ENCODE measurements at places on chromosomes 2 and 18.

DNA sequence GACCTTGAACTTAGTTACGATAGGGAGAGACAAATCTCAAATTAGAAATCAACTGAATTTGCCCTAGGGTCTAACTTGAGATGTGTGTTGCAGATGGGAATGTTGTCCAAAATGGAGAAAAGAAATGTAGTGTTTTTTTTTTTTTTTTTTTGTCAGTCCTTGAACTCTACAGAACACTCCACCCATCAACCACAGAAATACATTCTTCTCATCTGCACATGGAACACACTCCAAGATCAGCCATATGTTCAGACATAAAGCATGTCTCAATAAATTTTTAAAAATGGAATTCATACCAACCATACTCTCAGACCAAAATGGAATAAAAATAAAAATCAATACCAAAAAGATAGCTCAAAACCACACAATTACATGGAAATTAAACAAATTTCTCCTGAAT, 526.5 kb downstream of the FBXO15 start:
- no peak for DNase-seq

GRCh38 chr2:19932928-19933327, 31.1 kb upstream of the TTC32 start:
- no peak for DNase-seq

DNA sequence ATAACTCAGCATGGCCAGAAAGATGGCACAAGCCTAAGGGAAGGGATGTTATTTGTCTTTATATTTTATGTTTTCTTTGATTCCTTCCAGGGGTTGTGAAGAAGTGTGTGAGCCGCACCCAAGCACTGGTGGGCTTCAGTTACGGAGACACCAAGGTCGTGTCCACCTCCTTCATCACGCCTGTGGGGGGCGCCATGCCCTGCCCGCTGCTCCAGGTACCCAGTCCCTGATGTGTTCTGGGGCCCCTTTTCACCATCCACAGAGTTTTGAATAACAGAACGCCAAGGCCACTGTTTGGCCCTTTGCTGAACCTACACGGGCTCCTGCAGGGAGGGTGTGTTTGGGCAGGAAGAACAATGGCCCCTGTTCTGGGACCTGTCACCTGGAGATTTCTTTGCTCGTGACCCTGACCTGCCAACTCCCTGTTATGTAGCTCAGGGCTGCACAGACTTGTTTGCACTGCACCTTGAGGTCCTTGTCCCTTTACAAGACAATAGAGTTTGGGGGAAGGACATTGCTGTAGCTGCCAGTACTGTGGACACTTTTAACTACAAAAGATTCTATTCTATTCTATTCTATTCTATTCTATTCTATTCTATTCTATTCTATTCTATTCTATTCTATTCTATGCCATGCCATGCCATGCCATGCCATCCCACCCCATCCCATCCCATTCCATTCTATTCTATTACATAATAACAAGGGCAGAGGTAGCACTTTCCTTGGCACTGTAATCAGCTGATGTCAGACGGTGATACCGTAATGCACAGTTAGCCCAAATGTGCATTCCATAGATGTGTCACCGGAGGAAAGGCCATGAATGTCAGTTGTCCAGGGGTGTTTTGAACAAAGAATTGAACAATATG, 48.2 kb upstream of the CNGA3 start:
- DNase-seq, result no peak

GRCh38 chr2:62363166-62363565, 142.8 kb downstream of the TMEM17 start:
- no peak for DNase-seq

DNA sequence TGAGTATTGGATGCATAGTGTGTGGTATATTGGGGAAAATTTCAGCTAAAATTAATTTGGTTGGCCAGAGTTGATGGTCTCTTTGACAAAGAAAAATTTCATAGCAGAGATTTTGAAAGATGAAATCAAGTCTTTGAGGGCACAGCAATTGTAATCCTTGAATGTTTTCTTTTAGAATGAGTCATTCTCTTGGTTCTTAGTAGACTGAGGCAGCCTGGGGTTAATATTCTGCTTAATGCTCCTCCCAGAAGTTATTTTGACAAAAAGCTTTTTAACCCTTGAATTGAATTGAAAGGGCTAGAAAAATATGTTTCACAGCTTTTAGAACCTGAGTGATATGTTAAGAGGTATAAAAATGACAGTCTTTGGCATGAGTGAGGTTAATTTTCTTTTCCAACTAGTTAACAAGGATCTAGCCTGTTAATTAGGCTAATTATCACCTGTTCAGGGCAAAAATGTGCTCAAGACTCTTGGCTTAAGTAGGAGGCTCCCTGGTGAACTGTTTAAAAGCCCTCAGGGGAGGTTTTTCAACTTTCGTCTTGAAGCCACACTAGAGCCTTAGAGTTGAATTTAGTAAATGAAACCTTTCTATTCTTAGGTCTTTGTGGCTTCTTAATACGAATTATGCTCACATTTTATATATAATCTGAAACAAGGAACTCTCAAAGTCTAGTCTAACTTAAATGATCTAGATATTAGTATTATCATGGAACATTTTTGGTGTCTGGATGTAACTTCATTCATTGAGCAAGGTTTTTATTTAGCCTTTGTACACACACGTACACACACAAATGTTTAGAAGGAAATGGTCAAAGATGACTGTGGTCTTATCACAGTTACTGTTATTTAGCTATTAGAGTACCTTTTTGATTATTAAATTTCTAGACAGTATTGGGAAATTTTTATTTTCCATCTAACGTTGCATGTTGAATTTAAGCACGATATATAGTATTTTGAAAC, 272.5 kb downstream of the ZNF407 start:
- DNase-seq, result no peak

DNA sequence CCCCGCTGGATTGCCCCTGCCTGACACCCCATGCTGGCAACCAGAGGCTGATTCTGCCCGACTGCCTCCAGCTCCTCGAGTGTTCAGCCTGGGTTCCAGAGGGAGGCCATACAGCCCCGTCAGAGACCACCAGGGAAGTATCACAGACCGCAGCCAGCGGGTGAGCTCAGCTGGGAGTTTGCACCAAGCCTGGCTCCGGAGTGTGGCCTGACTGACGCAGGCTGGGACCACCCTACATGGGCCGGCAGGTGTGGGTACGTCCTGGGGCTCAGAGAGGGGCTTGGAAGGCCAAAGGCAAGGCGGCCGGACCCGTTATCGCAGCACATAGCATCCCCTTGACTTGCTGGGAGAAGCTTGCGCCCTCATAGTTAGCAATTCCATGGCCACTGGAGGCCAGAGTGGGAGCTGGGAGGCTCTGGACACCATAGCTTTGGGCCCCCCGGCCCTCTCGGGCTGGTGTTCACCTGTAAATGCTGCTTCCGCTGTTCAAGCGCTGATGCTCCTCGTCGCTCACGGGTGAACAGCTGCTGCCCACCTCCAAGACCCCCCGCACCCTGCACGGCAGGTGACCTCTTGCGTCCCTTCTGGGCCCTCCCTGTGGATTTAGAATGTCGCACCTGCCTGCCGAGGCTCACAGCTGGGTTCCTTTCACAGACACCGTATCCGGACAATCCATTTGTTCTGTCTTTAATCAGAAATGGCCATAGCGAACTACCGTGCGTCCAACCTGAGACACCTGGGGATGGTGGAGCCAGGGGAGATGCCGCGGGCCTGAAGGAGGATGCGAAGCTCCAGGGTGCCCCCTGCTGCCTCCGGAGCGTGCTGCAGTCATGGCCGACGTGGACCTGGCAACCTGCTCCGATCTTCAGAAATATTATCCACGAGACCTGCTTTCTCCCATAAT, 31.2 kb upstream of the SLC66A3 start:
- peak; percentile 37 for DNase-seq

GRCh38 chr2:43023791-43024514, 202.5 kb downstream of the ZFP36L2 start:
- DNase-seq, result no peak

DNA sequence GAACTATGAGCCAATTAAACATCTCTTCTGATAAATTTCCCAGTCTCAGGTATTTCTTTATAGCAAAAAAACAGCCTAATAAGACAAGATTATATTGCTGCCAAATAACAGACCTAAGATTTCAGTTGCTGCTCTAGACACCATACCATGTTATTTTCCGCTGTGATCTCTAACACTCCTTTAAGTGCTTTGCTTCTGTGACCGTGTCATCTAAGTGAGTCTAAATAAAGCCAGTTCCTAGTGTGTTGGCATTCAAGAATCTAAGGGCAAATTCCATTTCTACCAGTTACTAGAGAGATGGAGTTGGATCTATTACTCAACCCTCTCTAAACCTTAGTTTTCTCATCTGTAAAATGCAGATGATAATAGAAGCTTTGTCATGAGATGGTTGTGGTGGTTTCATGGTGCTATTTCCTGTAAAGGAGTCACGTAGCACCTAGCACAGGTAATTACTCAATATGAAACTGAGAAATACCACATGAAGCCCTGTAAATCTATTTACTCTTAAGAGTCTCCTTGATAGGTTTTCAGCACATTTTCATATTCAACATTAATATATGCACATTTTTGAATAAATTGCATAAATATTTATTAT, 40.5 kb downstream of the SPHKAP start:
- DNase-seq, result no peak

GRCh38 chr2:71759060-71759459, 305.7 kb downstream of the DYSF start:
- no peak for DNase-seq

GRCh38 chr2:203949228-203949627, 12.7 kb downstream of the ICOS start:
- no peak for DNase-seq

DNA sequence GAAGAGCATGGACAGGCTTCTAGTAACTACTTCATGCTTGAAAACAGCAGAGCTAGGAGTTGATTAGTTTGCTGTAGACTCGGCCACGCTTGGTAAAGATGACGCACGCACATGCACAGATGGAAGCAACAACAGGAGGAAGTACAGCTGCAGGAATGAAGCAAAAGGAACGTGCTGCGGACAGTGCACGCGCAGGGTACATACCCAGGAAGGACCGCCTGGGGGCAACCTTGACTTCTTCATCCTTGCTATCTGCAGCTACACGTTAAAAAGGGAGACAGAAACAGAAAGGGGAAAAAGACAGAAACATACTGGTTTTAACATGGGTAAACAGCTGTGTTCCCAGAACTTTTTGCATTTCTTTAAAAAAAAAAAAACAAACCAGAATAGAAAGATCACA, 17.7 kb downstream of the SLC66A2 start:
- no peak for DNase-seq

DNA sequence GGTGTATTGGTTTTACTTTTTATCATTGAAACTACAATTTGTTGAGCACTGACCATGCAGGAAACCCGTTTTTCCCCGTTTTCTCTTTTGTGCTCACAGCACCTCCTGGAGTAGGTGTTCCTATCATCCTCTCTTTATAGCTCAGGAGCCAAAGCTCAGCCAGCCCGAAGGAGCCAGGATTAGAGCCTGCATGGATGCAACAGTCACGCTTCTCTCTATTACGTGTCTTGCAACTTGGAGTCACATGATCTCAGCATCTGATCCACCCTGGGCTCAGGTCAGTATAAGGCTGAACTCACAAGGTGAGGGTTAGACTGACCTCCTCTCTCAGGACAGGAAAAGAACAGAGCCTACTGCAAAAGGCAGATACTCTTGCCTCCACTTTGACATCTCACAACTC, 150.5 kb downstream of the MBP start:
- no peak for DNase-seq

DNA sequence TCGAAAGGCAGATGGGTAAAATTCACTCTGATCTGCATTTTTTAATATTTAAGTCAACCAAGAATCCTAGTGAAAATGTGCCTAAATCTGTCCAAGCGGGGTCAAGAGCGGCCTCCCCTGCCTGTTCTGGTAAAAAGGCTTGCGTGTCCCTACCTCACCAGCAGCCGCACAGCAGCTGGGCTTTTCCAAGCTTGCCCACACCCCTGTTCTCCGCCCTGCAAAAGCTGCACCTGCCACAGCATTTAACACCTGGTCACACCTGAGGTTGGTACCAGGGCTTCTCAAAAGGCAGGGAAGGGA, 25.8 kb upstream of the TMEM182 start:
- DNase-seq, result peak; percentile 6

DNA sequence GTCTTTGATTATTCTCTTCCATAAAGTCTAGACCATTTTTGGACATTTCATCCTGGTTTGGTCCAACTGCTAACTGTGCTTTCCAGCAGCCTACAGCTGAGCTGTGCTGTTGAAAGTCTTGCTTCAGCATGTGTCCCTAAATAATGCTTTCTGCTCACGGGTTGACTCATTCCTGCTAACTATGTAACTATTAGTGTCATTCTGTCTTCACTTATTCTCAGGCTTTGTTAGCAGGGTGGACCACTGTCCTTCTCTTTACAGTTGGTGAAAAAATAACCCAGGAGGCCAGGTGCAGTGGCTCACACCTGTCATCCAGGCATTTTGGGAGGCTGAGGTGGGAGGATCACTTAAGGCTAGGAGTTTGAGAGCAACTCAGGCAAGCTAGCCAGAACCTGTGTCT, 8.9 kb downstream of the ADAM23 start:
- DNase-seq, result no peak

GRCh38 chr2:176508984-176509740, 239.9 kb downstream of the MTX2 start:
- DNase-seq, result no peak

- no peak for DNase-seq
These were observed 109.9 kb upstream of the MAP4K3 start for GRCh38 chr2:39546937-39547336.

DNA sequence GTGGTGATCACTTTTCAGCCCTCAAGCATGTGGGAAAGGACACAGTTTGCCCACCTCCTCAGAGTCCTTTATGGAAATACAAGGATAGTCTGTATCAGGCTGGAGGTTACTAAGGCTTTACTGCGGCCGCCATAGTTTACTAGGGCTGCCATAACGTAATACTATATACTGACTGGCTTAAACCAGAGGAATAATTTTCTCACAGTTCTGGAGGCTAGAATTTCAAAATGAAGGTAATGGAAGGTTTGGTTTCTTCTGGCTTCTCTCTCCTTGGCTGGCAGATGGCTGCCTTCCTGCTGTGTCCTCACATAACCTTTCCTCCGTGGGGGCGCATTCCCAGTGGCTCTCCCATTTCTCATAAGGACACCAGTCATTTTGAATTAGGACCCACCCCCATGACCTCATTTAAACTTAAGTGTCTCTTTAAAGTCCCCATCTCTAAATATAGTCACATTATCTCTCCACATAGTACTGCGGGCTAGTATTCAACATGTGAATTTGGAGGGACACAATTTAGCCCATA, 12.5 kb upstream of the ATIC start:
- no peak for DNase-seq

DNA sequence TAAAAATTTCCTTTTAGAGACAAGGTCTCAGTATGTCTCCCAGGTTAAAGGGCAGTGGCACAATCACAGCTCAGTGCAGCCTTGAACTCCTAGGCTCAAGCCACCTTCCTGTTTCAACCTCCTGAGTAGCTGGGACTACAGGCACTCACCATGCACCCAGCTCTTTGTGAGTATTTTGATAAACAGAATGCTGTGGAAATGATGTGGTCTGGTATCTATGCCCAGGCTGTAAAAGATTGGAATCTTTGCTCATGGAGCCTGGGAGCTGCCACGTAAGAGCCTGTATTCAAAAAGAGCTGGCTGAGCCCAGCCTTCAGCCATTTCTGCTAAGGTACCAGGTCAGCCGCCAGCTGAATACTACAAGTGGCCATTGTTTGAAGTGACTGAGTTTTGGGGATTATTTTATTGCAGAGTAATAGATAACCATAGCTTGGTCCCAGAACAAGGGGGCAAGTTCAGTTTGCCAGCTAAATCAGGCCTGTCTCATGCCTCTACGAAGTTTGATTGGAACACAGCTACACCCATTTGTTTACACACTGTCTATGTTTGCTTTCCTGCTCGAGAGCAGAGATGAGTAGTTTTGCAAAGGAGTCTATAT, 21.3 kb upstream of the ARL5A start:
- no peak for DNase-seq

- DNase-seq, result no peak
These were observed 72.5 kb downstream of the NFATC1 start for GRCh38 chr18:79468119-79468789.

All from activated T-cell treated with anti-CD3 and anti-CD28 coated beads for 4 hours (primary cell).